Stimulated activated CD8-positive, alpha-beta memory T cell treated with anti-CD3 and anti-CD28 coated beads, Interleukin-7, amount 100 ng/mL, for 24 hours (primary cell): ENCODE measurements at places on chromosomes 4 and X.

- no peak for DNase-seq
Observed at GRCh38 chr4:140968371-140968770, 164.9 kb downstream of the RNF150 start.

DNA sequence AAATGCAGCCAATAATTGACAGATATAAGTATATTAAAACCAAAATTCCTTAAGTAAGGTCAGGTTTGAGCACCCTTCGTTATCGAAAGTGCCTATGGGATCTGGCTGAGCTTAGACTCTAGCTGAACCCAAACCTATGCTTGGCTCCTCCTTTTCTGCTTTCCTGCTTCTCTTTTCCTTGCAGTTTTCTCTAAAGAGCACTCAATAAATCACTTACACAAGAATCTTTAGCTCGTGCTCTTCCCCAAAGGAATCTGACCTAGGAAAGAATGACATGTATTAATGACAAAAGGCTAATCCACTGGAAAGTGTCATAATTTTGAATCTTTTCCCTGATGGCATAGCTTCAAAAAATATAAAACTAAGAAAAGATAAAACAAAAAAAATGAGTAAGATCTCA is 282.7 kb downstream of the DKK2 start:
- no peak for DNase-seq

- no peak for DNase-seq
Observed at GRCh38 chr4:40292313-40292759, 42.8 kb upstream of the CHRNA9 start.

DNA sequence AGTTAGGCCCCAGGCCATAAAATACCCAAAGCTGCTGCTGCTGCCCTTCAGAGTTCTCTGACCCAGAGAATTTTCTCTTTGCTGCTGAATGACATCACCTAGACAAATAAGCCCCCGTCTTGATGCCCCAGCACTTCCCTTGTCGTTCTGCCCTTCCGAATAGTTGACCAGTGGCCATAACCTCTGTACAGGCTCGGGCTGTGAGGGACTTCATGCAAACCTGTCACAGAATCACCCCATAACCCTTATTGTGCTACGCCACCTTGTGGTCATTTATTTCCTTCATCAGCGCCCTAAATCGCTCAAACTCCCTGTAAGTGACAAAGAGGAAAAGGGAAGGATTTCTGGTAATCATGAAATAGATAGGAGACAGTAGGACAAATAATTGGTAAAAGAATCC is 18.8 kb downstream of the SPACA5 start:
- DNase-seq: no peak

DNA sequence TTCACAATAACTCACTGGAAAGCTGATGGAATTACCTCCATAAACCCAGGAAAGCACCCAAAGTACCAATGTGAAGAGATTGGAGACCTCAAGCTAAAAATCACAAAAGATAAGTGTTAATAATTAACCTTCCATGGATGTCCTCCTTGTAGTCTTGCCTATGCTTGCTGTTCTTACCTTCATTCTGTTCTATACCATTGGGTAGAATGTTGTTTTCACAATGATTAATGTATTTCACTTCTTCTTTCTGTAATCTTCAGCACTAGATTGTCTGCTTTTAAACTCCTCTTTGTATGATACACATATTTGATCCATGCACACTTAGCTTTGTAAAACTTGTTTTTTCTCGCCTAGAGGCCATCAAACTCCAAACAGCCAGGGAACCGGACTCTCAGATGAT is 570.3 kb downstream of the RAPGEF2 start:
- no peak for DNase-seq

DNA sequence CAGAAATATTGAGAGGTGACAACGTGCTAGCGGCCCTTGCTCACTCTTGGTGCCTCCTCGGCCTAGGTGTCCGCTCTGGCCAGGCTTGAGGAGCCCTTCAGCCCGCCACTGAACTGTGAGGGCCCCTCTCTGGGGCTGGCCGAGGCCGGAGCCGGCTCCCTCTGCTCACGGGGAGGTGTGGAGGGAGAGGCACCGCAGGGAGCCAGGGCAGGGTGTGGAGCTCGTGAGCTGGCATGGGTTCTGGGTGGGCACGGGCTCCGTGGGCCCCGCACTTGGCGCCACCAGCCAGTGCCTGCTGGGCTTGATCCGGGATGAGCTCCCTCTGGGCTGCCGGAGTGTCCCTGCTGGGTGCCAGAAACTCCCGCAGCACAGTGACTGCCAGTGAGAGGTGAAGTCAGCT is 16.0 kb upstream of the VAMP7 start:
- DNase-seq: no peak
